ENCODE measurements at places on chromosomes 2 and 18. TPM values are rescaled to one million over a fixed set of nuclear protein-coding genes. Genes with fewer than 3 reads are reported as not detected.

- DNase-seq = no peak
Observed at GRCh38 chr2:161045726-161046125, 114.5 kb upstream of the TANK start.

GRCh38 chr2:238513346-238513745 is 86.6 kb downstream of the ASB1 start:
- DNase-seq = no peak

- DNase-seq = no peak
Observed at GRCh38 chr18:7886436-7886835, 319.3 kb downstream of the PTPRM start.

DNA sequence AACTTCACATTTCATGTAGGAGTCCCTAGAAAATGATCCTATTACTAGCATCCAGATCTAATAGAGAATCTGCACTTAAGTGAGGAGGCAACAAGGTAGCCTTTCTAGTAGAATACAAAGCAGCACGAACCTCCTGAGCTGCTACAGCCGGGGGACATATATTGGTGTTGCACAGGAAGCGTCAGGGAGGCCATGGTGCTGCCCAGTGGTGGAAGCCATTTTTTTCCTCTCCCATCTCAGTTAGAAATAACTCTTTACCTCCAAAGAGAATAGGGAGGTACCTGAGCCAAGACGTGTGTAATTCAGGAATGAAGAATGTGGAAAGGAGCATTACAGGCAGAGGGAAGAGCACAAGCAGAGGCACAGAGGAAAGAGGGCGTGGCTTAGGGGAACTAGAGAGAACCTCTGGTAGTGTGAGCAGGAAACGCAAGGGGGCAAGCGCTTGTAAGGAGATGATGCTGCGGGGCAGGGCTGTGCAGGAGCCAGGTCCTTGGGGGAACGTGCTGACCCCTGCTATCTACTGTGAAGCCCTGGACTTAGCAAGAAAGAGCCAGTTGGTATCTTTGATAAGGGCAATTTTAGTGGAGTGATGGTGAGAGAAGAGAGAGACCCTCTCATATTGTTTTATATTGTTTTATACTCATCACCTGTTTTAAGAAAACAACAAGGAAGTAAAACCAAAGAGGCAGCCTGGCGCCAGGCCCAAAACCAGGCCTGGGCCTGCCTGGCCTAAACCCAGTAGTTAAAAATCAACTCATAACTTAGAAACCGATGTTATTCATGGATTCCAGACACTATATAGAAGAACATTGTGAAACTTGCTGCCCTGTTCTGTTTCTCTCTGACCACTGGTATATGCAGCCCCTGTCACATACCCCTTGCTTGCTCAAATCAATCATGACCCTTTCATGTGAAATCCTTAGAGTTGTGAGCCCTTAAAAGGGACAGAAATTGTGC is 50.0 kb upstream of the TTC39C start:
- no peak for DNase-seq

- no peak for DNase-seq
Observed at GRCh38 chr18:32280188-32280783, 90.4 kb downstream of the MEP1B start.

GRCh38 chr2:83953697-83954096 is 505.4 kb downstream of the SUCLG1 start:
- DNase-seq = no peak

DNA sequence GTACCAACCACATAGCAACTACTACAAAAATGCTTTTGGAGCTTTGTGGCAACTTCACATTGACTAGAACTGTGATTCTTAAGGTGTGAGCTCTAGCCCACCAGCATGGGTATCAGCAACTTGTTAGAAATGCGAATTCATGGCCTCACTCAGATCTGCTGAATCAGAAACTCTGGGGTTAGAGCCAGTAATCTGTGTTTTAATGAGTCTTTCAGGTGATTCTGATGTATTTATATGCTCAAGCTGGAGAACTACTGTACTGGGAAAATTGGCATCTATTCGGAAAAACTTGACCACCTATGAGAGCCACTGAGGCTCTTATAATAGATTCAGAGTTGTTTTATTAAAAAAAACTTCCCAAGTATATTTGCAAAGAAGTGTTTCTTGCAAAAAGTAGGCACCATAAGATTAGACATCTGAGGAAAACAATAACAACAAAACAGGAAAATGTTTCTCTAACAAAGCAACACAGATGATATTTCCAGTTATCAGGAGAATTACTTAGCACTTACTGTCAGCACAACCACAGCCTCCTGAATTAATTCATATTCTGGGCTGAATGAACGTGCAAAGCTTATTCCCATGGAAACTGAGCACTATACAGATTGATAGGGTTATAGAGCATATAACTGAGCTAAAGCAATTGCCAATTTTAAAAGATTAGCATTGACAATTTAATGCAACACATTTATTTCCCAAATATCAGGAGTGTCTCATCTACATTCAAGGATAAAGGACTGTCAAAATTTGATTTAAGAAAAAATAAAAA is 71.6 kb downstream of the NCKAP5 start:
- DNase-seq = no peak

- no peak for DNase-seq
Observed at GRCh38 chr2:69030800-69031428, 17.9 kb downstream of the ANTXR1 start.

GRCh38 chr2:175151791-175152190 is 16.2 kb downstream of the ATF2 start:
- no peak for DNase-seq

The ALLC gene
- not detected for total RNA-seq

The FAM237A gene
- not detected for total RNA-seq

The DLGAP1 gene
- 2.6 TPM for total RNA-seq

The CCDC102B gene
- 1.6 TPM for total RNA-seq

The IGFBP5 gene
- total RNA-seq = 51.7 TPM

The TAF1B gene
- total RNA-seq = 17.7 TPM

The PJVK gene
- 3.8 TPM for total RNA-seq

The DCDC2C gene
- not detected for total RNA-seq

The FEZ2 gene
- 40.8 TPM for total RNA-seq
